ENCODE measurements at places on chromosomes 1 and 21.

DNA sequence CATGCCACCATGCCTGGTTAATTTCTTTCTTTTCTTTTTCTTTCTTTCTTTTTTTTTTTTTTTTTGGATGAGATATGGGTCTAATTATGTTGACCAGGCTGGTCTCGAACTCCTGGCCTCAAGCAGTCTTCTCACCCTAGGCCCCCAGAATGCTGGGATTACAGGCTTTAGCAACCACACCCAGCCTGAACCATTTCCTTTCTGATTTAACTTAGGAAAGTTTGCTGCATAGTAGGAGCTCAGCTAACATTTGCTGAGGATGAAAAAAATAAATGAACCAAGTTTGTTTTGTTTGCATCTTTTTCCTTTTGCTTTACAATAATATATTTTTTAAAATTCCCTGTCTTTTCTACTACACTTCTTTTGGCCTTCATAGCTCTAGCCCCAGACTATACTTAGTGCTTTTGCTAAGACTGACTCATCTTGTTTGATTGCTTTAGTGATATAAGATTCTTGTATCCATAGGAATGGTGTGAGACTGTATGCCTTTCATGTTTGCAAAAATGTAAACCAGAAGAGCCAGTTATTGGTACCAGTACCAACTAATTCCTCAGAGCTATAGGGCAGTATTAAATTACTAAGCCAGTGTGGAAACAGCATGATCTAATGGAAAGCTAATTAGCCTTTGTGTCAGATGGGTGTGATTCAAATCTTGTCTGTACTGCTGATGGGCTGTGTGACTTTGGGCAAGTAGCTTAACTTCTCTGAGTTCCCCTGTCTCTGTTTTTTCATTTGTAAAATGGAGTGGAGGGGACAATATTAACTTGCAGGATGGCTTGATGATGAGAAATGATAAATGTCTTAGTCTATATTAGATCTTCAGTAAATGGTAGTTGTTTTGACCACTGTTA is 66.9 kb downstream of the NFIA start:
- DNase-seq, result no peak

DNA sequence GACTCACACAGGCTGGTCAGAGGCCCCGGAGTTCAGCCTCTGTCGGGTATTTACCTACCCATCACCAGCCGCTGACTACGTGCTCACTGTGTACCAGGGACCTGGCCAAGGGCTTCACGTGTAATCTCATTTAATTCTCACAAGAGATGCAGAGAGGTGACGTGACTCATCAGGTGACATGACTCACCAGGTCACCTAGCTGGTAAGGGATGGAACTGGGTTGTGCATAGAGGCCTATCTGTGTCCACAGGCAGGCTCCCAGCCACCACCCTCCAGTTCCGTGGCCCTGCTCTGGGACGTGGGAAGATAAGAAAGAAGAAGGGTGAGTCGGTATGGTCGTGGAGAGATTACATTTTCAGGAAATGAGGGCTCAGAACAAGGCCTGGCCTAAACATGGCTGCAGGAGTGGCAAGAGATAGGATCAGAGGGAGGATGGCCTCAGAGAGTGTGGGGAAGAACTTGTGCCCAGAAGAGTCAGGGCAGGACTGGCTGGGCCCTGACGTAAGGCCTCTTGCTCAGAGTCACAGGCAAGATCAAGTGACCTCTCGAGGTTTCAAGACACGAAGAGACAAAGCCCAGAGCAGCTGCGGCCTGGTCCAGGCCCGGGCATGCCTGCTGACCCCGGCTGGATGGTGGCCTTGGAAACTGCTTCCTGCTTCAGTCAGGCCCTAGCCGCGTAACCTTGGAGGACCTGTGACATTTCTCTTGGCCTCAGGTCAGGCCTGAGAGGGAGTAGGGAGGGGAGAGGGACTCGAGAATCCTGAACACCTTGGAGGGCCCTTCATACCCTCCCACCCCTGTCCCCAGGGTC is 52.7 kb upstream of the WASF2 start:
- DNase-seq, result peak; percentile 47

DNA sequence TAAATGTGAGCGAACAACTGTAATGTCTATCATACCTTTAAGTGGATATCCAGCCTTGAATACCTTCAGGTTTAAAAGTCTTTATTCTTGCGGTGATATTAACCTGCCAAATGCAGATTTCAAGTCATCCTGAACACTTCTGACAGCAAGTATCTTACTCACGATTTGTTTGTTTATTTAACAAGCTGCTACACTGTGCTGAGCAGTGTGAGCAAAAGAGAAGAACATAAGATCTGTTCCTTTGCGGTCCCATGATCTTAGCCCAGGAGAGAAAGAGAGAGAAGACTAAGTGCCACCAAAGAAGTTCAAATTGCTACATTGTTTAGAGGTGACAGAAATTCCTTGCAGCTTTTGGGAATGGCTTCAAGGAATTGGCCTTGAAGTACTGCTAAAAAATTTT is 9.5 kb upstream of the IL24 start:
- no peak for DNase-seq

DNA sequence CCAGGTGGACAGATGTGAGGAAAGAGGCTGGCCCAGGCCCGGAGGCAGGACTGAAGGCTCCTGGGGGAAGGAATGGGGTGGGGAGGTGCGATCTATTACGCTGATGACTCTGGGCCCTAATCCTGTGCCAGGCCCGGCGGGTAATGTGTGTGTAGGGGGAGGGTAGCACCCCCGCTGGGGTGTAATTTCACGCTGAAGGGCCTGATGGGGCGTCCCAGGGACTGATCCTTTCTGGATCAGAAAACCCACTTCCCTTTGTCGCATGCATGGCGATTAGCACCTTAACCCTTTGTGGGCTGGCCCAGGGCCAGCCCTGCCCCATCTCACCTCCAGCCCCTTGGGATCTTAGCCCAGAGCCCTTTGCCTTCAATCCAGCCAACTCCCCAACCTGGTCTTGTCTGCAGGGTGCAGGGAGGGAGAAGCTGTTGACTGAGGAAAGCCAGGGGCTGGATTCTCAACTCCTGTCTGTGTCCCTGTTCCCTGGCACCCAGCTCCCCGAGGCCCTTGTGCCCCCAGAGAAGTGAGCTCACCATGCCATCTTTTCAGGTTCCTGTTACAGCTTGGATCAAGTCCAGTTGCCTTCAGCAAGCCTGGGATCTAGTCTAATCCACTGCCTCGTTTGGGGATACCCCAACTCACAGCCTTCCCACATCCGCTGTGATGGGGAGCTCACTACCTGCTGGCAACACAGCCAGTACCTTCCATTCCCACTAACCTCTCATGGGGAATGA is 26.0 kb downstream of the KNCN start:
- DNase-seq, result no peak

GRCh38 chr1:91948501-91949355 is 473 bp upstream of the BRDT start:
- no peak for DNase-seq

DNA sequence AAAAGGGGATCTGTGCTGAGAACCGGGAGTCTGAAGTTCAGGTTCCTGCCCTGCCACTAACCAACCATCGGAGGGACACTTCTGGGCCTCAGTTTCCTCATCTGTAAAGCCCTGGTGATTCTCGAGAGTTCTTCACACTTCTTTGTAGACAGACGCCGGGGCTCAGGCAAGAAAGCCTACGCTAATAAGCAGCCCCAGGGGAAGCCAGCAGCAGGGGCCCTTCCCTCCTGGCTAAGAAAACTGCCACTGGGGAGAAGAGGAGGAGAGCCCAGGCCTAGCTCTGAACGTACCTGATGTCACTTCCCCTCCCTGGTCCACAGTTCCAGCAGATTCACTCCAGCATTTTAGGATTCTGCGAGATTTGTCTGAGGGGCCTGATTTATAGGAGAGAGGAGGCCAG is 76.0 kb downstream of the CAMK2N1 start:
- DNase-seq, result no peak

GRCh38 chr1:10773851-10774614 is 22.4 kb downstream of the CASZ1 start:
- DNase-seq, result no peak

DNA sequence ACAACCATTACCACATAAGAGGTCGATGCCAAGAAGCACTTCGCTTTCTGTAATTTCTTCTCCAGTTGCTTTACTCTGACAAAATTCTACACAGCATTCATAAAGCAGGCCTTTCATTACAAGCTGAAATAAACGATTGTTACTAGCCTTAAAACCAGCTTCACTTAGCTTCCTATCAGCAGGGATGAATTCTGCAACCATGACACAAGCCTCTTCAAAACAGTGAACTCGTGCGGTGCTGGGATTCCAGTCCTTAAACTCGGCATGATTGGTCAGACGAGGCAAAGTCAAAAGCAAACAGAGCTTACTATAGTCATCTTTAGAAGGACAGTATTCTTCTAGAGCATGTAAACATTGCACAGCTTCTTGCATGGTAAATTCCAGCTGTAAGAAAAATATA is 30.6 kb downstream of the WDR47 start:
- DNase-seq, result no peak

DNA sequence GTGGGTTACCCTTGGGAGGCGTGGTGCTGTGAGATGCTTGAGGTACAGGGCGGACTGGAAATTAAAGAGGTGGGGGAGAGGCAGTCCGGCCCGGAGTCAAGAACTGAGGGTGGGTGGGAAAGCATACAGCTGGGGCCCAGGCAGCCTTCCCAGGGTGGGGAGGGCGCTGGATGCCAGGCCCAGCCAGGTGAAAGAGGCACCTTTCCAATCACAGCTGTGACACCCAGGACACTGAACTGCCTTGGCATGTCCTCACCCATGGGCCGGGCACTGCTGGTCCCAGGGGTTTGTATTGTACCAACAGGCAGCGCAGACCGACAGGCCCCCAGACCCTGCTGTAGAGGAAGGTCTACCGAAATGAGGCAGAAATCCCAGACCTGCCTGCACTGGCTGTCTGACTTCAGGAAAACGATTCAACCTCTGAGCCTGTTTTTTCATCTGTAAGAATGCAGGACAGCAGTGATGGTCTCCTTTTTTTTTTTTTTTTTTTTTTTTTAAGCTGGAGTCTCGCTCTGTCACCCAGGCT is 9.1 kb downstream of the SLC30A2 start:
- DNase-seq, result no peak

GRCh38 chr1:25944986-25945385 is 38.8 kb upstream of the STMN1 start:
- no peak for DNase-seq
